ENCODE measurements at places on chromosomes 1 and 21.

DNA sequence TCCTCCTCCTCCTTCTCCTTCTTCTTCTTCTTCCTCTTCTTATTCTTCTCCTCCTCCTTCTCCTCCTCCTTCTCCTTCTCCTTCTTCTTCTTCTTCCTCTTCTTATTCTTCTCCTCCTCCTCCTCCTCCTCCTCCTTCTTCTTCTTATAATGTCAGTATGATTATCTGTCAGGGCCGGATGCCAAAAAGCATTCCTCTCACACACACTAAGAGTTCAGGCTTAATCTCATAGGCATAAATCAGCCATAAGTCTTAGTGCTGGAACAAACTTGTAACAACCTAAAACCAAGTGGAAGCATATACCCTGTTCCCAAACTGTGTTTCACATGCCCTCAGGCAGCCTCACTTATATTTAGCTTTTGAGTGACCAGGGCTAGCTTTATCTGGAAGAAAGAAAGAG, 240.3 kb downstream of the LMX1A start:
- DNase-seq: no peak

DNA sequence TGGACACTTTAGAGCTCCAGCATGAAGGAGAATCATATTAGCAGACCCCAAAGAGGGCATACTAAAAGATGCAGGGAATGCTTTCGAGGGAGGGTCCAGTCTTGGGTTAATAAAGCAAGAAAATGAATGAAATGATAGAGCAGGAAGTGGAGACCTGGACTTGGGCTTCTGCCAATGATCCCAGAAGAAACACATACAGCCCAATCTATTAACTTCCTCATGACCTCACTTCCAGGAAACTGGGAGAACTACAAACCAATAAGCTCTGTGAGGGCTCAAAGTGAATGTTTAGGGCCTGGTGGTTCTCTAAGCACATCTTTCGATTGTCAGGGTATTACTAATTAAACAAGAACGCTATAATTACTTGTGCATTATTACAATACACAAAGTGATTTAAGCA, 53.6 kb upstream of the SSX2IP start:
- no peak for DNase-seq

GRCh38 chr1:3121401-3122210, 52.6 kb downstream of the PRDM16 start:
- DNase-seq: no peak

DNA sequence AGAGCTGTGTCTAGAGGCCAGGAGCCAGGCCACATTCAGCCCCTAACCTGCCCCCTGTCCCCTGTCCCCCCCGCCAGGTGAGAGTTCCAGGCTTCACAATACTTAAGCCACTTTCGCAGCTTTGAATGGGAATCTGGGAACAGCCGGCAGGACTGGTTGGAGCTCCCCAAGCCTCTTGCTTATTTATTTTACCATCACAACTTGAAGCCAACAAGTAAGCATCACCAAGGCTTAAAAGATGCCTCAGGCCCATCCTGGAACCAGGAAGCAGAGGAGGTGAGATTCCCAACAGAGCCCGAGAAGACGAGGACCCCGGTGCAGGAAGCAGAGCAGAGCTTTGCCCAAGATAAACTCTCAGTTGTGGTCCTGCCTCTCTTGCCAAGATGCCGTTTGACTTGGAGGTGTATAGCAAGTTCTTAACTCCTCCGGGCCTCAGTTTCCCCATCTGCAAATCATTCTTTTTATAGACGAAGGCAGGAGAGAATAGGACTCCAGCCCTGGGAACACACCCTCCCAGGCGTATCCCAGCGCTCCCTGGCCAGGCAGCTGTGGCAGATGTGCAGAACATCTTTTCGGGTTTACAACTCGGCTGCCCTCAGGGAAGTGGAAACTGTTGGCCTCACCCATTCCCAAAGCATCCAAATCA, 66.8 kb upstream of the SLC25A33 start:
- DNase-seq: no peak

DNA sequence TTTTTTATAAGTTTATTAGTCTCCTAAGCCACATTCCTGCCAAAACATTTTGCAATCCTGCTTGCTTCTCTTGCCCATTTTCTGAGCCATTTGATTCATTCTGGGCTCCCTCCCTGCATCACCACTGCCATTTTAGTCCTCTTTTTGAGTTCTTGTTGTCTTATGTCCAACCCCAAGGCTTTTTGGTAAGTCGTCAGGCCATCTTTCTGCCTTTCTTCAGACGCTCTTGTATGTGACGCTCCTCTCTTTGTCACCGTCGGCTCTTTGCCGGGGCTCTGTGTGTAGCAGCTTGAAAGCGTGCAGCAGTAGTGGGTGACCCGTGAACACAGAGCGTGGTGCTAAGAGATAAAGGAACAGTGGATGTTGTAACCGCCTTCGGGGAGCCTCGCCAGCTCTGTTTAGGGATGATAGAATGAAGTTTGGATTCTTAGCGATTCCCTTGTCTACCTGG, 14.6 kb downstream of the HUNK start:
- no peak for DNase-seq

DNA sequence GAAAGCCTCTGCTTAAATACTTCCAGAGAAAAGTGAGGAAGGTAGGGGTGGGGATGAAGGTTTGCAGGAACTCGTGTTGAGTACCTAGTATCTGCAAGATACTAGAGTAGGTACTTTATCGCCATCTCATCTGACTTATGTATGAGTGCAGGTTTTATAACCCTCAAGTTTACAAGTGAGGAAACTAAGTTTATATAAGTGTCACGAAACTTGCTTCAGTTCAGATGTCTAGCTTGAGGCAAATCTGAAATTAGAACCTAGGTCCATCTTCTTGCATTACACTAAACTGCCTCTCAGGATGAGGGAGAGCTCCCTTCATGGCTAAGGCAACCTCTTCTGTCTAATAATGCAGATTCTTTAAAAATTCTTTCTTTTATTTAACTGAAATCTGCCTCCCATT, 43.5 kb downstream of the NFIA start:
- DNase-seq: no peak

DNA sequence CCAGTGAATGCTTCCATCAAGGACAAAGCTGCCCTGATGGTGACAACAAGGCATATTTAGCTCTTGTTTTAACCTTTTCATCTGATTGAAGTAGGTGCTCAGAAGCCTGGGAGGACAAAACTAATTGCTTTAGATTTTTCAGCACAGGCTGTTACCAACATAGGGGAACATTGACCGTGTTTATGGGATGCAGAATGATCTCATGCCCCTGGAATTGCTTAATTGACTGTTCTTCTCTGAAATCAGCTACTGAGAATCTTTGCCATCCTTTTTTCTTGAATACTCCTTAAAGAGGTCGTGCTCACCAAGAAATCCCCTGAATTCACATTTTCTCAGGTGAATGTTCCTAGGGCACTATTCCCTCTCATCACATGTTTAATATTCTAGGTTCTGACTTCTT, 95.9 kb upstream of the CCDC190 start:
- DNase-seq: no peak

DNA sequence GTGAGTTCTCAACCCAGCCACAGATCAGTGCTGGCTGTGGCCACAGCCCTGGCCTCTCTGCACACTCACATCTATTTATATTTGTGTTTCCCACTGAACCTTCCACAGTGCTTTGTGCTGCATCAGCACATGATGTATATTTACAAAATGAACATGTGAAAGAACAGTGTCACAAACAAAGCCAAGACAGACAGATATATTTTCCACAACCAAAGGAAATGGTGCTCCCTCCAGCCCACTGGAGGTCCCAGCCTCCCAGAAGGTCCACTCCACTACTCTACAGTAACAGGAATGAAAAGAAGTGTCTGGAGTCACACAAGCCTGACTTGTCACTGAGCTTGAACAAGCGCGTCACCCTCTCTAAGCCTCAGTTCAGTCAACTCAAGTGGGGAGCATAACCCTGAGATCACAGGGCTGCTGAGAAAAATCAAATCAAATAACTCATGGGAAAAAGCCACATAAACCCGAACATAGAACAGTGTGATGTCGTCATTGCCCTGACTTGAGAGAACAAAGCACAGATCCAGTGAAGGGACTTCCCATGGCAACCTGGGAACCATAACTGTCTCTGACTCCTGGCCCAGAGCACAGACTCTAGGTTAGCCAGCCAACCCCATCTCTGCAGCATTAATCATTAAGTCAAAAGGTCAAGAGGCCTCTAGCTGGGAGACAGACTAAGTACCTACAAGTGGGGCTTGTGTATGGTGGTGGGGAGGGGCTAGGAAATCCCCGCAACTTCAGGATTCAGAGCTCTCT, 121.2 kb downstream of the TRABD2B start:
- DNase-seq: peak; percentile 94

DNA sequence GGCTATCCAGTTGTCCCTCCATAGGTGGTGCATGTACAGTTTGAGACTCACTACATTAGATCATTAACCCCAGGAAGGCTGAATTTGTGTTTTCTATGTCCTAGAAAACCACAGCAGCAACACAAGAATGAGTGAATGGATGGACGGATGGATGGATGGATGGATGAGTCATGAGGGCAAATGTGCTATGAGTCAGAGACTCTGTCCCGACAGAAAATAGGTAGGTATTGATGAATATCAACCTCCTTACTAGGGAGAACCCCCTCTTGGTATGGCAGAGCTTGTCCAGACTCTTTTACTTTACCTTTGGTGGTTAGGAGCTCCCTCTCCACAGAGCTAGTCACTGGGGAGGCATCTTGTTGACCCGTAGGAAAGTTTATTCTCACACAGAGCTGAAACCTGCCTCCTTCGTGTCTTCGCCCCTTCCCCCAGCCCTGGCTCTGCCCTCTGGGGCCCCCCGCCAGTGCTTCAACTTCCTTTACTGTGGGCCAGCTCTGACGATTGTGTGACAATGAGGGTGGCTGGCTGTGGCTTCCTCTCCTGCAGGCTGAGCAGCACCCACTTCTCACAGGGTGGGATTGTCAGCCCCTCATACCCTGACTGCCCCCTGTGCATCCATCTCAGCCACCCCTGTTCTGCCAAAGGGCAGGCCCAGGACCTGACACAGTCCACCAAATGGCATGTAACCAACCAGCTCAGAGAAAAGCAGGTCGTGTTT, 145.2 kb downstream of the FOXD2 start:
- no peak for DNase-seq

- DNase-seq: no peak
These were observed 62.7 kb upstream of the MROH9 start for GRCh38 chr1:170872663-170873062.

- DNase-seq: no peak
These were observed 35.7 kb downstream of the CLEC20A start for GRCh38 chr1:178461104-178461503.

- DNase-seq: no peak
These were observed 30.4 kb downstream of the PIK3C2B start for GRCh38 chr1:204464187-204464631.

- no peak for DNase-seq
These were observed 25.2 kb upstream of the DYRK1A start for GRCh38 chr21:37341254-37341960.

DNA sequence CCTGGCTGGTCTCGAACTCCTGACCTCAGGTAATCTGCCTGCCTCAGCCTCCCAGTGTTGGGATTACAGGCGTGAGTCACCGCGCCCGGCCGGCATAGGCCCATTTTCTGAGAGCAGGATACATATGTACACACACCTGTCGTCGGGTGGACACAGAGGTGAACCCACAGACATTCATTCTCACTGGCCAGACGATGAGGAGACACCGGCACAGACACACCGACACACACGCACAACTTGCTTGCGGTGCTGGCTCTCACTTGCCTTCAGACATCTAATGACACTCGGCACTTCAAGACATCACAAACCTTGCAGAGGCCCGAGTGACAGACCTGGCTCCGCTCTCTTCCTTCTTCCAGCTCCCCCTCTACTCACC, 579 bp downstream of the PTCH2 start:
- no peak for DNase-seq

DNA sequence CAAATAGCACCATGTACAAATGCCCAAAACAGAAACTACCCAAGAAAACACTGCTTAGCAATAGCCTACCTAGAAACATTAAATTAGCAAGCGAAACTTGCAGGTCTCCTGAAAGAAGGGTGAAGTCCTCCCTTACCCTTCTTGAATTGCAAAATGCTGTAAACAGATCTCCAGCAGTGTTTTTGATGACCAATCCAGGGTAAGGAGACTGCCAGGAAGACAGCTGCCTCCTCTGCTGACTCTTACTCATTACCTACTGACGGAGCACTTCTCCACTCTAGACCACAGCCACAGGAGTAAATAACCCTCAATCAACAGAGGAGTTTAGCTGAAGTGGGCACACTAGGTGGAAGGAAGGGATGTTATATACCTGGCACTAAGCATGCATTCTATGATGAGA, 32.2 kb upstream of the GADD45A start:
- DNase-seq: peak; percentile 77

DNA sequence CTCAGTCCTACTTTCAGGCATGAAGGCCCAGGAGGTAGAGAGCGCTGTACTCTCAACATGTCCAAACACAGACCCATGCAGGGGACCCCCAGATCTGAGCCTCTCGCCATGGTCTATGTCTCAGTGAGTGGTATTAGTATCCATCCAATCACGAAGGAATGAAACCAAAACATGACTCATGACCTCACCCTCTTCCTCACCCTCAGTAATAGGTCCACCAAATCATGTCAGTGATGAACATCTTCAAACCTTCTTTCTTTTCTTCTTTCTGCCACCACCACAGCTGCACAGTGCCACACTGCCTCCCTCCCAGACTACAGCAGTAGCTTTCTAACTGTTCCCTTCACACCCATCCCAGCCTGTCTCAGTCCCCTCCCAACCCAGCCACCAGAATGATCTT, 16.8 kb downstream of the C1orf116 start:
- DNase-seq: no peak

GRCh38 chr1:201021630-201022492, 1.7 kb downstream of the KIF21B start:
- no peak for DNase-seq

GRCh38 chr1:110645211-110645610, 29.5 kb downstream of the KCNA3 start:
- no peak for DNase-seq

- no peak for DNase-seq
These were observed 3.2 kb upstream of the FAAP20 start for GRCh38 chr1:2197707-2198165.

GRCh38 chr1:46171351-46171750, 3.5 kb upstream of the TSPAN1 start:
- no peak for DNase-seq

- DNase-seq: no peak
These were observed 286.1 kb downstream of the KIF26B start for GRCh38 chr1:245440922-245441321.

- no peak for DNase-seq
These were observed 520.7 kb upstream of the CAMK1G start for GRCh38 chr1:209062863-209063262.
